CD4-positive, alpha-beta T cell treated with Interleukin-4 for 1 hour (primary cell): ENCODE measurements at places on chromosomes 16 and 17.

GRCh38 chr16:14199624-14200023 is 128.5 kb downstream of the MRTFB start:
- no peak for DNase-seq

DNA sequence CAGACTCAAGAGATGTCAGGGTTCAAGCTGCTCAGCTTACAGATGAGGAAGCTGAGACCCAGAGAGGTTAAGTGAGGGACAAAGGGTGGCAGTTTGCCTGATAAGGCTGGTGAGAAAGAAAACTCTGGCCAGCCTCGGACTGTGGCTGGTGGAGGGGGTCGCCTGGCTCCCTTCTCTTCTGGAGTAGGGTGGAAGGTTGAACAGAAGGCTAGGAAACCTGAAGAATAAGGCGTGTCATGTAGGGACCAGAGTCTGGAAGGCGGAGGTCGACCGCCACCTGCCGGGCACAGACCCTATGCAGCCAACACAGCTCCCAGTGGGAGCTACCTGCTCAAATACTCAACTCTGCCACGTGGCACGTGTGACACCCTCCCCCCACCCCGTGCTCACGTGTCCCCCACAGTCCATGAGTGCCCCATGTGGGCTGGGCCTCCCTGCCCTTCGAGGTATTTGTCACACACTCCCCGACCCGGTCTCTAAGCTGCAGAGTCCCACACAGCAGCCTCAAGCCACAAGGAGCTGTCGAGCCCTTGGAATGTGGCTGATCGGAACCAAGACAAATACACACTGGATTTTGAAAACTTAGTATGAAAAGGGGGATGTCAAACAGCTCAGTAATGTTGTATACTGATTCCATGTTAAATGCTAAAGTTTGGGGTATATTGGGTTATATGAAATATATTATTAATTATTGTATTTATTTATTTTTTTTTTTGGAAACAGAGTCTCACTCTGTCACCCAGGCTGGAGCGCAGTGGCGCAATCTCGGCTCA is 11.8 kb downstream of the HID1 start:
- DNase-seq = peak; percentile 50

- no peak for DNase-seq
These were observed 152.7 kb downstream of the RAB11FIP4 start for GRCh38 chr17:31544186-31544585.

- DNase-seq = no peak
These were observed 12.3 kb upstream of the MEIOB start for GRCh38 chr16:1884155-1884760.

- no peak for DNase-seq
These were observed 44.7 kb downstream of the RPH3AL start for GRCh38 chr17:307741-308507.

DNA sequence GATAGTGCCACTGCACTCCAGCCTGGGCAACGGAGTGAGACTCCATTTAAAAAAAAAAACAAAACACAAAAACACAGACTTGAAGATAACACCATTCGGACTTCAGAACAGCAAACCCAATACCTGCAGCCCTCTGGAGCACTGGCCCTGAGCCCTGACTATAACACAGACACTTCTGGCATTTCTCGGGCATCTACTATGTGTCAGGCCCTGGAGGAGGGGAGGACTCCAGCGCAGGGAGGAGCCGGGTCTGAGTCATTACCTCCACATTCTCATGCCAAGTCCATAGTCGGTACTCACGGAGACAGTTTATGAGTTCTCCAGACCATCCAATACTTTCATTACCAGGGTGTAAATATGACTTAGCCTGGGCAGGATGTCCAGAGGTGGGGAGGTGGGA is 48.8 kb downstream of the PITPNM3 start:
- no peak for DNase-seq

- peak; percentile 33 for DNase-seq
These were observed 186.5 kb downstream of the LGALS9B start for GRCh38 chr17:20280851-20281250.

GRCh38 chr17:74730491-74731346 is 6.3 kb upstream of the RAB37 start:
- peak; percentile 81 for DNase-seq
